ENCODE measurements at places on chromosomes 16 and 17. TPM values are rescaled to one million over a fixed set of nuclear protein-coding genes. Genes with fewer than 3 reads are reported as not detected.

The CDIP1 gene
- 34.9 TPM for total RNA-seq

The PRCD gene
- total RNA-seq, result not detected

The TNFRSF13B gene
- 3.2 TPM for total RNA-seq

The NTN1 gene
- total RNA-seq, result 9.1 TPM

DNA sequence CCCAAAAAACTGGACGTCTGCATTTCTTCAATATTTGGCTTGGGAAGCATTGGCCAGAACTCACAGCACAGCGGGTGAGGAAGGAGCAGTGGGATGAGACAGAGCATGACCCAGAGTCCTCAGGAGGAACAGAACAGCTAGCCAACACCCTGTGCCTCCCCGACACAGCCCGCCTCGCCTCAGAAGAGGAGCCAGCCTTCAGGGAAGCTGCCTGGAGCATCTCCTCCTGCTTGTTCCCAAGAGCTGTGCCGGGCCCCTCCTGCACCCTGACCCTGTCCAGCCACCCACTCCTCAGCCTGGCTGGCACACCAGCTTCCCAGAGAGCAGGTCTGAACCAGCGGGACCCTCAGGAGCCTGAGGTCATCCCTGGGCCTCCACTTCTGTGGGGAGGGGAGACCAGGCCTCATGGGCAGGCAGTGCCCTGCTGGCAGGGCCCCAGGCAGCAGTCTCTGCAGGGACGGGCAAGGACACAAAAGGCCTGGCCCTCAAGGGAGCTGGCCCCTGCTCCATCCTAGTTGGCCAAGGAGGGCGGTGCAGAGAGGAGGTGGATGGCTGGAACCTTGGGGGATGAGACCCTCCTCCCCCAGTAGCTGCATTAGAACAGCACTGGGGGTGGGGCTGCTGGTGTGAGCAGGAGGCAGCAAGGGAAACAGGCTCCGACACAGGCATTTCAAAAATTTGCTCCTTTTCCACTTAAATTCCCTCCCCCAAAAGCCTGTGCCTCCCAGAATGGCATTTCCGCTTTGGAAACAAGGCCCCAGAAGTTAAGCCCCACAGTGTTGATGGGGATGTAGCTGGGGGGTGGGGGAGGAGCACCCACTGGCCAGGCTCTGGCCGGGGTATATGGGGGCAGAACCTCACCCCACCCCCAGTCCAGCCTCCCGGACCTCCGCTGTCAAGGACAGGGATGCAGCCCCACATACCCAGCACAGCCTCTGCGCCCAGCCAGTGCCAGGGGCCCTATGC lies 1.8 kb upstream of the BCAR1 start:
- no peak overlapping the region for H3K4me3 ChIP-seq
- H3K4me1 ChIP-seq, result peaks cover 12% of the 10 kb centered on the region
- DNase-seq, result no peak
- no peaks in the 10 kb centered on the region for H3K27me3 ChIP-seq
- peak overlapping the region; percentile 55 for H3K27ac ChIP-seq
- H3K36me3 ChIP-seq, result no peaks in the 10 kb centered on the region
